ENCODE measurements at places on chromosomes 4 and X.

- DNase-seq: no peak
Measured at GRCh38 chrX:39582091-39582490, 515.7 kb downstream of the BCOR start.

- no peak for DNase-seq
Measured at GRCh38 chr4:7025040-7025602, 18.1 kb upstream of the TADA2B start.

- DNase-seq: no peak
Measured at GRCh38 chr4:85591406-85592098, 116.6 kb downstream of the ARHGAP24 start.

DNA sequence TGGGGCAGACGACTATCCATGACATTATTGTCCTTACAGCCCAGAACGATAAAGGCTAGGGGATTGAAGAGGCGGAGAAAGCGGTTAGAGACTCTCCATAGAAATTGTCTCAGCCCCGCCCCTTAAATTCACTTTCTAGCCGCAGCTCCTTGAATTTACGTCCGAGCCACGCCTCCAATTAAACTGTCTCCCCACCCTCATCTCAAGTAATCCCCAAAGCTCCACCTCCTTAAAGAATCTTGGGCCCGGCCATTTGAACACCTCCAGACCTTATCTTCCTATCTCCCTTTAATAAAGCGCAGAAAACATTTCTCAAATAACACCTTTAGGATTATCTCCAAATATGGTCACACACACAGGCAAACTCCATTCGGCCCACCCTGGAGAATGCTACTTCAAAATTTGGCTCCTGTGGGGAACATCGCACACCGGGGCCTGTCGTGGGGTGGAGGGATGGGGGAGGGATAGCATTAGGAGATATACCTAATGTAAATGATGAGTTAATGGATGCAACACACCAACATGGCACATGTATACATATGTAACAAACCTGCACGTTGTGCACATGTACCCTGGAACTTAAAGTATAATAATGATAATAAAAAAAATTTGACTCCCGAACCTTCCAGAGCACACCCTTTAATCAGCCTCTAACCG lies 7.2 kb upstream of the MAGIX start:
- DNase-seq: no peak

DNA sequence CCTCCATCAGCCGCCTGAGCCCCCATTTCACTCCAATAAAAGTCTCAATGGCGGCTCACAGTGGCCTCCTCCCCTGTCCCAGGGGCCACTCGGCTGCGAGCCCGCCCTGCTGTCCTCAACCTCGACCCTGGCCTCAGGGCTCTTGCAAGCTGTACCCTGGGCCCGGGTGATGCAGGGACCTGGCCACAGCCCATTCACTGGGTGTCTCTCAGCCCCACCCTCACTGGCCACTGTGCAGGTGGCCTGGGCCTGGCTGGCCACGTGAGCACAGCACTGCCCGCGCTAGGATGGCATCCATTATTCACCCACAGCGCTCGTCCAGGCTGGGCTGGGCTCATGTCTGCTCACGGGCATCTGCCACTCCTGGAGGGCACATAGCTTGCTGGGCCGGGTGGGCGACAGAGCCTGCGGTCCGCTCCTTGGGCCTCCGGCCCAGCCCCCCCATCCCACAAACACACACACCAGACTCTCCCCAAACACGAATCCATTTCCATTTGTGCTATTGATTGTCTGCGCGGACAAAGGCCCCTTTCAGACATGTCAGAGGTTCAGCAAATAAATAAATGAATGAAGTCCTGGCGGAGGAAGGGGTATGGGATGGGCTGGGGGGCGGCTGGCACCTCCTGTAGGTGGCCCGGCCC lies 16.5 kb upstream of the FGFR3 start:
- no peak for DNase-seq

GRCh38 chr4:70948665-70949260 lies 44.7 kb upstream of the DCK start:
- no peak for DNase-seq

- no peak for DNase-seq
Measured at GRCh38 chr4:14043203-14043602, 415.7 kb upstream of the BOD1L1 start.

- no peak for DNase-seq
Measured at GRCh38 chr4:184818216-184818564, 7.6 kb downstream of the ACSL1 start.

DNA sequence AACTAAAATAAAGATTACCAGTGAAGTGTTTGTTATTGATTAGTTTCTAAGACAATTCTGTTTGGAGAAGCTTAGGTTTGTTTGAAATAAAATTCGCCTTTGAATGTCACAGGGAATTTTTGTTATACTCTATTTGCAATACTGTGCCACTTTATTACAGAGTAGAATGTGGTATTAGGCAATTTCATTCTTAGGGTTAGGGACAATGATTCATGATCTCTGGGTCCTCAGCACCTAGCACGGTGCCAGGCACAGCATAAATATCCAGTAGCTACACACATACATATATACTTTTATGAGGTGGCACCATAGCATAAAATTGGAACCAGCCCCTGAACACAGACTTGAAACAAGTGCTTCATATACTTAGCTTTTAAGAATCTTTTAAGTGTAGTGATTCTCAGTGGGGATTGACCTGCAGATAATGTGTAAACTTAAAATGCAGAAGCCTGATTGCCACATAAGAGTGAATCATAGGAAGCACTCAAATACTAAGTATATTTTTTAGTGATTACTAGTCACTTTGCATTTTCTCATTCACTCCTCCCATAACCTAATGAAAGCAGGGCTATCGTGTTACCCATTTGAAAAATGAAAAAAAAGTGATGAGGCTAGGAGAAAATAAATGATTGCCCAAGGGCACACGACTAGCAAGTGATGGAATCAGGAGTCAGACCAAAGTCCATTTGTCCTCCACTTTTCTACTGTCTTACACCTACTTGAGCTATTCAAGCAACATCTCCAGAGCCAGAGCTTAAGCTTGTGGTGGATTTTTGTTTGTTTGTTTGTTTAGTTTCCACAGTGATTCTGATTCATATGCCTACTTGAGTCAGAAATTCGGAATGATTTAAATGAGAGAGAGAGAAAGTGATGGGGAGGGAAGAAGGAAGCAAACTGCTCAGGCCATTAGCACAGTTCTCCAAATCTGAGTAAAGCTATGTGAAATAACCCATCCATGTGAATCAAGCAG lies 366.0 kb upstream of the FGF13 start:
- no peak for DNase-seq

DNA sequence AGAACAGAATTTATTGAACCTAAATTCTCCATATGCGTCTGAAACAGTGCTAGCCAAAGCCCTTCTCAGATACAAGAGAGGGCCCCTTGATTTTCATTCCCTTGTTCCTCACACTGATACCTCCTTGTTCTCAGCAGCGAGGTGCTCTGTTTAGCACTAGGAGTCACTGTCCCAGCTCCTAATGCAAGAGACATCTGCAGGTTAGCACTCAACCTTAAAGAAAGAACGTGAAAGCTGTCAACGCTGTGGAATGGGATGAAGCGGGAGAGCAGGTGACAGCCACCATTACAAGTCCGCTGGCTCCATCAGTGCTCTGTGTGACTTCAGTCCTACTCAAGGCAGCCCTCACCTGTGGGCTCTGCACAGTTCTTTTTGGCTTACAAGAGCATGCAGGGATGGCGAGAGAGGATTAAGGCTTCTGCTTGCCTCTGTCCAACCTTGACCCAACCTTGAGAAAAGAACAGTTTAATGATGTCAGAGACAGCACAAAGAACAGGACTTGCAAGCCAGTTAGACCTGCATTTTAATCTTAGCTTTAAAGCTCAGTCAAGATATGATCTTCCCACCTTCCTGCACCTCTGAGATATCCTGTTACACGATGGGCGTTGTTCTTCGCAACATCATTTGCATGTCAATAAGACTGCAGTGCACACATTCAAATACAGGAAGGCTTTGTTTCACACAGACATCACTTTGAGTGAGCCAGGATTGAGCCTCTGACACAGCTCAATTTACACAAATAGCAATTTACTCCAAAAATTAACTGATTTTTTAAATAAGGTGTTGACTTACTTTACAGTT lies 95.1 kb downstream of the ARSF start:
- DNase-seq: no peak
